ENCODE measurements at places on chromosomes 7 and 10.

DNA sequence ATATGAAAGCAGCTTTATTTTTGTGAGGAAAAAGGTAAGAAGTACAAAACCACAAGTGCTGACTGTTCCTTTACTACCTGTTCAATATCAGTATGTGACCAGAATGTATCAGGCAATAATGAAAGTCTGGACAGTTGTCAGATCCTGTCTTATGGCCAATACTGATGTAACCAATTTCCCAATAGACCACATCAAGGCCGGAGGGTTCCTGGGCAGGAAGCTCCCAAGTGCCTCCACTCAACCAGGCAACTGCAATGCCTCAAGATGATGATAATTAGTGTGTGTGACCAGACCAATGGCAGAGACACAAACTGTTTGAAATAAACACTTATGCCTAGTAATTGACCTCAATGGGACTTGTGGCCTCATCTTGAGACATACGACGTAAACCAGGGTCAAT is 149.4 kb upstream of the ASAH2 start:
- no peak for DNase-seq

GRCh38 chr10:31808258-31809218 is 120.1 kb downstream of the ARHGAP12 start:
- DNase-seq = peak; percentile 21

- no peak for DNase-seq
Measured at GRCh38 chr10:12241810-12242529, 46.0 kb downstream of the CDC123 start.

- DNase-seq = peak; percentile 61
Measured at GRCh38 chr10:119595676-119596515, 868 bp downstream of the TIAL1 start.

DNA sequence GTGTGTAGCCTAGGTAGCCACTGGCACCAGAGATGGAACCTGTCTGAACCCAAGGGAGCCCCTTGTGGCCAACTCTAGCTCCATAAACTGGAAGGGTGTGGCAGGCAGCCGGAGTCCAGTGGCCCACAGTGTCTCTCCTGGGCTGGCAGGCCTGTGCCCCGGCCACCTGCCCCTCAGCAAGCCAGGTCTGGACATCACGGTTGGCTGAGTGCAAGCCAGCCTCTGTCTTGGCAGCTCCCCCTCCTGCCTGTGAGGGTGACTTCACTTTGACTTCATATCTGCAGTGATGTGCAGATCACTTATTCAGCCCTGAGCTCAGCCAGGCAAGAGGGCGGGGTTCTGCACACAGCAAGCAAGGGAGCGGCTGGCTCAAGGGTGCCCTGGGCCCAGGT is 1.3 kb upstream of the RET start:
- DNase-seq = no peak

- DNase-seq = peak; percentile 30
Measured at GRCh38 chr7:101172005-101172853, 6.9 kb upstream of the VGF start.

GRCh38 chr7:47896809-47897423 is 51.4 kb downstream of the PKD1L1 start:
- no peak for DNase-seq

DNA sequence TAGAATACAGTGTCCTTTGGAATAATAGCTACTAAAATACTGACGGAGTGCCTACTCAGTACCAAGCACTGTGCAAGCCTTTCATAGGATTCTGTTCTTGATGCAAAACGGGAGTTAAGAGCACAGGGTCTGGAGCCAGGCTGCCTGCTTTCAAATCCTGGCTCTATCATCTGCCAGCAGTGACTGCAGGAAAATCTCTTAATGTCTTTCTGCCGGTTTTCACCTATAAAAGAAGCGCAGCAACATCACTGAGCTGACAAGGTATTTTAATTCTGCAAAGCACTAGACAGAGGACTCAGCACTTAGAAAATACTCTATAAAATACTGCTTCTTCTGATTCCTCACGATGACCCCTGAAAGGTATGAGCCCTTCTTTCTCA is 659 bp downstream of the FIGNL1 start:
- DNase-seq = no peak

GRCh38 chr10:90592638-90593302 is 265.1 kb downstream of the HTR7 start:
- DNase-seq = no peak

DNA sequence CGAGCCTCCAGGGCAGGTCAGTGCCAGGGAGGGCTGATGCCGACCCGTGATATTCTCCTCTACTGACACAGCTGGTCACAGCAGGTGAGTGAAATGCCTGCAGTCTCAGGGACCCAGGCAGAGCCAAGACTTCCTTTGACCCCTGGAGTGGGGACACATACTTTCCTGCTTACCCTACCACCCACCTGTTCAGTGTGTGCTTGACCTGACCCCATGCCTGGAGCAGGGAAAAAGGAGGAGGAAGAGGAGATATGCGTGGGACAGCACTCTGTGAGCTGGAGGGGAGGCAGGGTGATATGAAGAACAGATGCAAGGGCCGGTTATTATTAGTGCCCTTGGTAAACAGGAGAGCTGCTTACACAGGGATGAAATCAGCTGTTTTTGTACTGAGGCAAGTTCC is 40.8 kb upstream of the WIPF3 start:
- DNase-seq = no peak

GRCh38 chr10:121900443-121901174 is 27.2 kb downstream of the ATE1 start:
- DNase-seq = no peak

DNA sequence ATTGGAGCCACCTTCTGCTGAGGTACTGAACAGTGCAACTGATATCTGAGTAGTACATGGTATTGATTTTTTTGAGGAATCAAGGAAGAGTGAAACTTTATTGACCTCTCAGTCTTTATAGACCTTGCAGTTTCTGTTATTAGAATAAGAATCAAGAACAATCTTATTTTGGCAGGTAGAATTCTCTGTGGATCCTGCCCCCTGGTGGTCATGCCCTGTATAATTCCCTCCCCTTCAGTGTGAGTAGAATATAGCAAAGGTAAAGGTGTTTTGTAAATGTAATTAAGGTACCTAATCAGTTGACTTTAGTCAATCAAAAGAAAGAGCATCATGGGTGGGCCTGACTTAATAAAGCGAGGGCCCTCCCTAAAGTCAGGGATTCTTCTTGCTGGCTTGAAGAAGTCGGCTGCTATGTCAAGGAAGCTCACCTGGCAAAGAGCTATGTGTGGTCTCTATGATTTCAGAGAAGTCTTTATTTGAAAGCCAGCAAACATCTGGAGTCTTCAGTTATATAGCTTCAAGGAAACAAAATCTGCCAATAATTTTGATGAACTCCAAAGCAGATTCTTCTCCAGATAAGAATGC is 142.8 kb downstream of the LSM5 start:
- DNase-seq = no peak

- DNase-seq = no peak
Measured at GRCh38 chr7:150385302-150385723, 6.2 kb downstream of the ZNF775 start.

GRCh38 chr10:31876652-31877352 is 51.8 kb downstream of the ARHGAP12 start:
- no peak for DNase-seq

DNA sequence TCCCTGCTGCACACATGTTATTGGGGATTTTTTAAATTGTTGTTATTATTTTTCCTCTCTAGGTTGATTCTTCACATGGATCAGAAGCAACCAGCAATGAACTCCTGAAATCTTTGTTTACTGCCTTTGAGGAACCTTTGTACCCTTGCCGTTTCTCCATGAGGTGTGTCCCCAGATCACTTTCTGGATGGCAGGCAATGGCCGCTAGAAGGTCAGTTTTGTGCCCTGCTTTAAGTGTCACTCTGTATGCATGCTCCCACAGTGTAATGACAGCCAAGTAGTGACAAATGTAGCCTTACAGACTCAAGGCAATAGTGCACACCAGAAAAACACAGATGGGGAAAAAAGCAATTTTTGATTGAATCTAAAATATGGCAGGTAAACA is 47.7 kb upstream of the NRP1 start:
- DNase-seq = no peak

GRCh38 chr7:21927693-21928092 is 18.0 kb downstream of the CDCA7L start:
- no peak for DNase-seq

- peak; percentile 56 for DNase-seq
Measured at GRCh38 chr10:46268076-46268881, 18.5 kb upstream of the ANTXRL start.

GRCh38 chr10:79029478-79030390 is 39.0 kb upstream of the ZMIZ1 start:
- no peak for DNase-seq

DNA sequence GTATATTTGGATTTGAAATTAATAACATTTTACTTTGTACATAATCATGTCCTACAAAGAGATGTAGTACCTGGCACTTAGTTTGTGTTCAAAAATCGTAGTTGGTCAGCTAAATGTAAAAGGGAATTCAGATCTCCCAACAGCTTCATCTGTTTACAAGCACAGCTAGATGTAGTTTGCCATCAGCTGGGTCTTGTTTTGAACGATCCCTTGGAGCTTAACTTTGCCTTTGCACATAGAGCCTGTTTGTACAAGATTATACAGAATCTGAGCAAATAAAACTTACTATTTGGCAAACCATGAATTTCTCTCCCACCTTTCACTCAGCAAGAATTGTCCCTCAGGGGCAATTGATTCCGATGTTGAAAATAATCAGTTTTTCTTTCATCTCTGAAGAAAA is 36.1 kb upstream of the ADD3 start:
- DNase-seq = no peak

DNA sequence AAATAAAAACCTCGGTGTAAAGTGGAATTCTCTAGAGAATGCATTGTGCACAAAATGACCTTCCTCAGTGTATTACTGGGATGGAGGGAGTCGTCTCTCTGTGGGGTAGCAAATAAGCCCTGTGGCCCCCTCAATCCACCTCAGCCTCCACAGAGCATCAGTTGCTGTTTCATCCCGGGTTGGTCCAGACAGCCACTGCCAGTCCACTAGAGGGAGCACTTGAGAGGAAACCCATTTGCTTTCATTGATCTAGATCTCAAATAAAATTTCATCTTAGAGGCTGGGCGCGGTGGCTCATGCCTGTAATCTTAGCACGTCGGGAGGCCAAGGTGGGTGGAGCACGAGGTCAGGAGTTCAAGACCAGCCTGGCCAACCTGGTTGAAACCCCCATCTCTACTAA is 1128.7 kb downstream of the CNTNAP2 start:
- no peak for DNase-seq

DNA sequence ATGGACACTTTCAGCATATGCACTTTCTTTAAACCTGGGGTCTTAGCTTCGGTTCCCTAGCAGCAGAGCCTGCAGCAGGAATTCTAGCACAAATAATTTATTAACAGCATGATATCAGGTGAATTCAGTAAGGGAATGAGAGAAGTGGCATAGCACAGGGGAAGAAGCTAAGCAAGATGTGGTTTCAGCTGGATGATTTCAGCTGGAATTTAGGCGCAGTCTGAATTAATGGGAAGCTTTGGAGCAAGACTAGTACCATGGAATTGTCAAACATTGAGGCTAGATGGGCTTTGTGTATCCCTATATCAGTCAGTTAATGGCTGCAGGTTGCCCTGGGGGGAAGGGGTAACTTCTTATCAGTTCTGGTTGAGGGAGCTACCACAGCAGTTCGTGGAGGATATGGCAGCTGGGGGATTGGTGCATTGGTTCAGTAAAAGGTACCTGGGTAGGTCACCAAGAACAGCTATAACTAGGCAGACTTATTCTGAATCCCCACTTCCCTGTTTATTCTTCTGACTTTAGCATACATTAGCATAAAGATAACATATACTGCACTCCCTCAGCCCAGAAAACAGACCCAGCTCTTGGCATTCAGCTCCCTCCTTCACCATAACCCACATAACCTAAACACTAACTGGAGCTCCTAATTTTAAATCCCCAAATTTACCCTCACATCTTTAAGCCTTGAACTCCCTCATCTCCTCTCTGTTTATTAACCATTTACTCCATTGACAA is 46.8 kb upstream of the NAMPT start:
- no peak for DNase-seq

DNA sequence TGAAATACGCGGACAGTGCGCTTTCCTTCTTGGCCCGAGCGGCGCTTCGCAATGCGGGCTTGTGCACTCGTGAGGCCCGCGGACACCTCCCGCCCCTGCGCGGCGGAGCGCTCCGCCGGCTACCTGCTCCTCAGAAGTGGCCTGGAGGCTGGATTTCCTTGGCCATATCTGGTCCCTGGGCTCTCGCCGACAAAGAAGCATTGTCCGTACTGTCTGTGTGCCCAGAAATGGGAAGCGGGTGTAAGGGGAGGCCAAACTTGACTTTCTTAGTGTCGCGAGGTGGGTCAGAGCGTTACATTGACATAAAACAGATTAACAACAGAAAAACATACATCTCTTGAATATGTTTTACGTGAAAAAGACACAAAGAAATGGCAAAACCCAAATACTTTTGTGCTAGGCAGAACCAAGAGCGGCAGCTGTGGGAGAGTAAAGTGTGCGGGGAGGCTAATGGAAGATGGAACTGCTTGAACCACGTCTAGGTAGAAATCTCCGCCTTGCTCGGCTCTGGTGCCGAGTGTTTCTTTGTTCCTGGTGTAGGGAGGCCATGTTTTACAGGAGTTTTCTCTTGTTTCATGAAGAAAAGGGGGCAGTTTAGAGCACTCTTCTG is 1.4 kb downstream of the LANCL2 start:
- DNase-seq = no peak

DNA sequence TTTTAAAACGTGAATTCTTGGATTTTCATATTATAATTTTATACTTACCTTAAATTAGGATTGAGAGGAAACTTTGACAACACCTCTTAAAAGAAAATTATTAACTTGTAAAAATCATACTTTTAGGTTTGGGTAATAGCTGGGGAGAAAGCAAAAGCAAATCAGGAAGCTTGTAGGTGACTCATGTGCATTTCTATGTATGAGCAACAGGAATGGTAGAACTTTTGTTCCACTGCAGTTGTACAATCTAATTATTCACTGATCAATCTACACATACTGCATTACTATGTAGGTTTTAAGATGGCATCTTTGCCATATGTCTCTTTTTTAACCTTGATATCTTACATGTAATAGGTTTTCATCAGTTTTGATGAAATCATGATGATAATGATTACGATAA is 223.2 kb downstream of the PRKG1 start:
- no peak for DNase-seq

DNA sequence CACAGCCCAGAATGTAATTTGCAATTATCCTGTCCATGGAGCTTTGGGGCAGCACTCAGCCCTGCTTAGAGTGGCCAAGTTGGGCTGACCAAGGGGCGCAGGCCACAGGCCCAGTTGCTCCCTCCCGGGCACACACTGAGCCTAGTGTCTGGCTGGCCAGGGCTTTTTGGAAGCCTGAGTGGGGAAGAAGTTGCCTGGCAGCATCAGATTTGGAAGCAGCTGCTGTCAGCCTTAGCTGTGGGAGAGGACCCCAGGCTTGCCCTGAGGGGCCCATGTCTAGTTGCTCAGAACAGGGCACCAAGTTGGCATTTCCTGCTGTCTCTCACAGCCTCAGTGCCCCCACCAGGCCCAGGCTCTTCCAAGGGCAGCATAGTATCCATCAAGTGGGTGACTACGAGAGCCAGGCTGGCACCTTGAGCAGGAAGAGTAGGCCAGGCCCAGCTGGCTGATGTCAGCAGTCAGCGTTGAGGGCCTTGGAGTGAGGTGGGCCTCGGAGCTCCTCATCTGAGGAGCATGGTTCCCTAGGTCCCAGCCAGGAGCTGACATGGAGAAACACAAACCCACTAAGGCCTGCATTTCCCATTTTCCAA is 14.4 kb downstream of the ANTXRL start:
- no peak for DNase-seq

Measured in activated T-cell treated with anti-CD3 and anti-CD28 coated beads, Interleukin-2, amount 50 U/mL, for 1 hour (primary cell).